Caudate nucleus (tissue), 63 donors: ENCODE measurements at places on chromosomes 2 and 18.

DNA sequence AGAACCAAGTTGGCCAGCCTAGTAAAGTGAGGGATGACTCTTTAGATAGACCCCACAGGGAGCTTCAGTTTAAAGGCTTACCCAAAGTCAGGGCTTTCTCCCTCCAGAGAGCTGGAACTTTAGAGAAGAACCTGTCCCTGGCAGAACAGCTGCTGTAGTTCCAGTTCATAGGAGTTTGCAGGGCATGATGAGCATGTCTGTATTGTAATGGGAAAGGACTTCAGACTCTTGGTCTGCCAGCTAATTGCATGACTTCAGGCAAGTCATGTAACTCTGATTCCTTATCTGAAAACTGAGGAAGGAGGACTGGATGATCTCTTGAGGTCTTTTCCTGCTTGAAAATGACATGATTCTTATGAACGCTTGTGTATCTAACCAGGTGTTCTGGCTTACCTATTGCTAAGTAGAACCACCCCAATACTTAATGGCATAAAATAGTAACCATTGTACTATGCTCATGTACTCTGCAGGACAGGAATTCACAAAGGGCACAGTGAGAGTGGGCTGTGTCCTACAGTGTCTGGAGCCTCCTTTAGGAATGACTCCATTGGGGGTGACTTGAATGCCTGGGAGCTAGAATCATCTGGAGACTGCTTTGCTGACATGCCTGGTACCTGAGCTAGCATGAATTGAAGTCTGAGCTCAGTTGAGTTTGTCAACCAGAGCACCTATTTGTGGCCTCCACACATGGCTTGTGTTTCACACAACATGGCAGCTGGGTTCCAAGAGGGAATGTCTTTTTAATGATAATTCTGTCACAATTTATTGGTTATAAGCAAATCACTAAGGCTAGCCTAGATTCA, 18.9 kb downstream of the SP5 start:
- DNase-seq: no peak

DNA sequence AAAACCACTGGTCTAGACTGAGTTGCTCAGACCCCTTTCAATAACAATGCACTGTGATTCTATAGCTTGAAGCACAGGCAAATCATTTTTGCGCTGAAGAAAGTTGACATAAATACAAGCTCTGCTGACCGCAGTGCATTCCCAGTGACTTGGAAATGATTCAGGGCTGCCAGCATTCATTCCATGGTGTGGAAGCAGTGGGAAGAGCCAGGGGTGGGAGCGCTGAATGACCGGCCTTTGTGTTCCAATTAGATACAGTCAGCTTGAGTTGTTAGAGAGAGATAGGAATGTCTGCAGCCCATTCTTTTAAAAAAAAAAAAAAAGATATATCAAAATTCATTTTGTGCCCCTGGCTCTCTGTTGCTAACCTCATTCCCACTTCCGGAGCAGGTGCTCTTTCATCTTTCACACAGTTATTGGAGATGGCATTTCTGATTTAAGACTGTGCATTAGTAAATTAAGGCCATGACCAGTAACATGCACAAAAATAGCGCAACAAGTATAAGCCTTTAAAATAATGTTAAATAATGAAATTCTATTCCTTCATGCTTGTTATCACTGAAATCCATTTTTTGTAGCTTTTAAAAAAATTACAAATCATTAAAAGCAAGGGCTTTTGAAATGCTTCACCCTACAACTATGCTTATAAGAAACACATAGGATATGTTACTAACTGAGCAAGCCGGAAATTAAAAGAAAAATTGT, 59.4 kb upstream of the CTLA4 start:
- DNase-seq: no peak

- no peak for DNase-seq
Measured at GRCh38 chr2:15043336-15044058, 411.0 kb downstream of the LRATD1 start.

- DNase-seq: no peak
Measured at GRCh38 chr2:224442071-224442967, 40.4 kb upstream of the FAM124B start.

DNA sequence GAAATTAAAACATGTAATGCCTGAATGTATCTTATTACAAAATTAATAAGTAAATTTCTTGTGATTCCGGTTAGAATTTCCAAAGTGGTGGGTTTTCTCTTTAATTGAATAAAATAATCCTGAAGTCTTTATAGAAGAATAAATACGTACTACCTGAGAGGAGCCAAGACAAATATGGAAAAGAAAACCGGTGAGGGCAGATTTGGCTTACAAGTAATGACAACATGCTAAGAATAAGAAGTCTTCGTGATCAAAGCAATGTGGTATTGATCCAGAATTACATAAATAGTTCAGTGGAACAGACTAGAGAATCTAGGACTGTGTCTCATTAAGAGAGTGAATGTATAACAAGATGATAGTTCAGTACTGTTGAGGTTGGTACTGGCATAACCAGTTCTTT, 167.5 kb downstream of the NEDD4L start:
- no peak for DNase-seq

DNA sequence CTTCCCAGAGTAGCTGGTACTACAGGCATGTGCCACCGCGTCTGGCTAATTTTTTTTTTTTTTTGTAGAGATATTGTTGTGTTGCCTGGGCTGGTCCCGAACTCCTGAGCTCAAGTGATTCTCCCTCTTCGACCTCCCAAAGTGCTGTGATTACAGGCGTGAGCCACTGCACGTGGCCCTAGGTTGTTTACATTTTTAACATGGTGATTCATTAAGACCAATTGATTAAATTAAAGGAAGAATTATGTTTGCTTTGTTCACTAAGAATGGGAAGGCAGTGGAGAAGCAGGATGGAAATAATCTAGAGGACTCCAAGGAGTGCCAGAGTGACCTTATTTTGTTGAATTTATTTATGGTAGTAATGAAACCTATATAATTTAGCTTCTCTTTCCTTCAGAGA, 7.5 kb downstream of the LCLAT1 start:
- no peak for DNase-seq

GRCh38 chr2:199581408-199581807, 123.7 kb upstream of the SATB2 start:
- no peak for DNase-seq

DNA sequence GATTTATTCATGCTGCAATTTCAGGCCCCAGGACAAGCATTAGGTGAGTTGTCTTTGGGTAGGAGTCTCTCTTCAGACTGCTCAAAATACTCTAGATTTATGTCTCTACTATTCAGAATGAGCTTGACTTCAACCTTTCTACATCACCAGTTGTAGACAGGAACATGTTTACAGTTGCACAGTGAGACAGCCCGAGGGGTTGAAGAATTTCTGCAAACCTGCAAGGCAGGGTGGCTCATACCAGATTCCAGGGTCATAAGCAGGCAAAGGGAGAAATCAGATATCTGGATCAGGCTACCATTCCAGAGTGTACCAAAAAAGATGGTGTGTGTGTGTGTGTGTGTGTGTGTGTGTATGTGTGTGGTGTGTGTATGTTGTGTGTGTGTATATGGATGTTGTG, 112.4 kb downstream of the SPP2 start:
- no peak for DNase-seq

GRCh38 chr2:99808361-99809200, 318.8 kb upstream of the REV1 start:
- no peak for DNase-seq

DNA sequence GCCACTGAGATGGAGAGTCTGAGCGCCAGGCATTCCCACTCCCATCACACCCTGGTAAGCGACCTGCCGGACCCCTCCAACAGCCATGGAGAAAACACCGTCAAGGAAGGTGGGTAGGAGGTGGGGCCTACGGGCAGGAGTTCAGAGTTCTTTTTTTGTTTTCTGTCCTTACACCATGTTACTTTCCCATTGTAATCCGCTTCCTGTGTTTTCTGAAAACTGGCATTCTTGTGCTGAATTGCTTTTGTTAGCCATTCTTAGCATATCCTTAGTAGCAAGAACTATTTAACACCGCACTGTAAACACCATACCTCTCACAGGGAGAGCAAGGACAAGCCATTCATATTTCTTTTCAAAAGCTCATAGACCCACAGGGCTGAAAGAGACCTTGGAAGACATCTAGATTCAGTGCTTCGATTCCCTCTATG, 46.2 kb downstream of the UNC80 start:
- no peak for DNase-seq
